ENCODE measurements at places on chromosomes 4 and X.

GRCh38 chr4:125838924-125839323, 524.2 kb downstream of the FAT4 start:
- DNase-seq, result peak; percentile 25

- DNase-seq, result peak; percentile 91
Observed at GRCh38 chr4:40840985-40841571, 91.3 kb downstream of the NSUN7 start.

DNA sequence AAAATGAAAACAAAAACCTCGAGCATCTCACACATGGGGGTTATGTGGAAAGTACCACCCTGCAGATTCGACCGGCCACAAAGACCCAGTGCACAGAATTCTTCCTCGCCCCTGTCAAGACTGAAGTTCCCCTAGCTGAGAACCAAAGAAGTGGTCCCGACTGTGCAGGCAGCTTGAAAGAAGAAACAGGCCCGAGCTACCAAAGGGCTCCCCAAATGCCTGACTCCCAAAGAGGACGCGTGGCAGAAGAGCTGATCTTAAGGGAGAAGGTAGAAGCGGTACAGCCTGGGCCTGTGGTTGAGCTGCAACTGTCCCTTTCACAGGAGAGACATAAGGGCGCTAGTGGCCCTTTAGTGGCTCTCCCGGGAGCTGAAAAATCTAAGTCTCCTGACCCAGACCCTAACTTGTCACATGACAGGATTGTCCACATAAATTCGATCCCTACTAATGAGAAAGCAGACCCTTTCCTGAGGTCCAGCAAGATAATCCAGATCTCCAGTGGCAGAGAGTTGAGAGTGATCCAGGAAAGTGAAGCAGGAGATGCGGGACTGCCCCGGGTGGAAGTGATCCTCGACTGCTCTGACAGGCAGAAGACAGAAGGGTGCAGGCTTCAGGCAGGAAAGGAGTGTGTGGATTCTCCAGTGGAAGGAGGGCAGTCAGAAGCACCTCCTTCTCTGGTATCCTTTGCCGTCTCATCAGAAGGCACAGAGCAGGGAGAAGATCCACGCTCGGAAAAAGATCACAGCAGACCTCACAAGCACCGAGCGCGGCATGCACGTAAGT, 108.8 kb upstream of the MYOZ2 start:
- no peak for DNase-seq

- no peak for DNase-seq
Observed at GRCh38 chr4:137116144-137116543, 416.1 kb downstream of the PCDH18 start.

DNA sequence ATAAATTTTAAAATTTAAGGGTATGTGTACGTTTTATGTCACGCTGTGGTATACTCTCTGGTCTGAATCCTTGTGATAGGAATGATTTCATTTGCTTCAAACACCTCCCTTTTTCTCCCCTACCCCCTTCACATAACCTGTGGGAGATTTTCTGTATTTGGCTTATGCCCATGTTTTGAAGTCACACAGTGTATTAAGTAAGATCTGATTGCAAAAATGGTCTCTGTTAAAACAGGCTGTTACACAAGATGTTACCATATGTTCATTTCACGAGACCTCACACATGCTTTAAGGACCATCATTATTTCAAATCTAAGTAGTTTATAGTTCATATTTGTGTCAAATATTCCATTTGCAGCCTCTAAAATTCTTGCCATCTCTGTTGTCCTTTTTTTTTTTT, 63.5 kb downstream of the TMEM131L start:
- no peak for DNase-seq

GRCh38 chr4:478373-478772, 20.6 kb downstream of the ZNF721 start:
- no peak for DNase-seq

DNA sequence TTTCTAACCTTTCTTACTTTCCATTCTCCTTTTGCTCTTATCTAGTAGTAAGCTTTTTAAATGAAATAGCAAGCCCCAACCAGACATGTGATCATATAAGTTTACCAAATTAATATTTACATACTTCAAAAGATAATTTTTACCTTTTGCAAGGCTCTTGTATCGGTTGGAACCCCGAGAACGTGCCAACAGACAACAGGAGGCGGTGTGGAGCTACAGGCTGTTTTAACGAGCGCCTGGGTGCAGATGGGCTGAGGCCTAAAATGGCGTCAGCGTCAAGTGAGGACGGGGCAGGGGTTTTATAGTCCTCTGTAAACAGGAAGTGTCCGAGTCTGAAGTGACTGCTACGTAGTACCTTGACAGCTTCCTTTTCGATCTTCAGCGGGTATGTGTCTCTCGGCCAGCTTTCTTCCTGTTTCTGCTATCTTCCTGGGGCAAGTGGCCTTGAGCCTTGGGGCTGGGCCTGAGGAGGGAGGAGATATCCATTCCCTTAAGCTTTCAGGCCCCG, 342.7 kb downstream of the GALNTL6 start:
- DNase-seq, result no peak

DNA sequence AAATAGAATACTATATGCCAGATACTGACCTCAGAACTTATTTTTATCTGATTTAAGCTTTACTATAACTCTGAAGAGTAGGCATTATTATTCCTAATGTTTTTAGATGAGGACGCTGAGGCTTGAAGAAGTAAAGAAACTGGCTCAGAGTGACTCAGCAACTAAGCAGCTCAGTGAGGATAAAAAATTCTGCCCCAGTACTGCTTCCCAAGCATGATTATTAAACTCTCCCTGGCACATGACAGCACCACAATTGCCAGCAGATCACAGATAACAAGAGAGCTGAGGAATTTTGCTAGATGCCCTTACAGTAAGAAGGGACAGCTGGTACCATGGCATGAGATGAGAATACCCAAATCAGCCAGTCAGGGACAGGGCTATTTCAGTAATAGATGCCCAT, 219.4 kb downstream of the NKX6-1 start:
- no peak for DNase-seq

DNA sequence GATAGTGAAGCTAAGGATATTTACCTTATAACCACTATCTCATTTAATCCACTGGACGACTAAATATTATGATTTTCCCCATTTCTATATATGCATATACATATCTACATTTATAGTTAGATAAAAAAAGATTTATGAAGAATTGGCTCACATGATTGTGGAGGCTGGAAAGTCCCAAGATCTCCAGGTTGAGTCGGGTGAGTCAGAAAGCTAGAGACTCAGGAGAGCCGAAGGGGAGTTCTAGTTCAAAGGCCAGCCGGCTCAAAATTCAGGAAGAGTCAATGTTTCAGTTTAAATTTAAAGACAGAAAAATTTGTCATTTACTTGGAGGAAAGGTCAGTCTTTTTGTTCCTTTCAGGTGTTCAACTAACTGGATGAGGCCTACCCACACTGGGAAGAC, 158.2 kb upstream of the CPEB2 start:
- DNase-seq, result no peak

DNA sequence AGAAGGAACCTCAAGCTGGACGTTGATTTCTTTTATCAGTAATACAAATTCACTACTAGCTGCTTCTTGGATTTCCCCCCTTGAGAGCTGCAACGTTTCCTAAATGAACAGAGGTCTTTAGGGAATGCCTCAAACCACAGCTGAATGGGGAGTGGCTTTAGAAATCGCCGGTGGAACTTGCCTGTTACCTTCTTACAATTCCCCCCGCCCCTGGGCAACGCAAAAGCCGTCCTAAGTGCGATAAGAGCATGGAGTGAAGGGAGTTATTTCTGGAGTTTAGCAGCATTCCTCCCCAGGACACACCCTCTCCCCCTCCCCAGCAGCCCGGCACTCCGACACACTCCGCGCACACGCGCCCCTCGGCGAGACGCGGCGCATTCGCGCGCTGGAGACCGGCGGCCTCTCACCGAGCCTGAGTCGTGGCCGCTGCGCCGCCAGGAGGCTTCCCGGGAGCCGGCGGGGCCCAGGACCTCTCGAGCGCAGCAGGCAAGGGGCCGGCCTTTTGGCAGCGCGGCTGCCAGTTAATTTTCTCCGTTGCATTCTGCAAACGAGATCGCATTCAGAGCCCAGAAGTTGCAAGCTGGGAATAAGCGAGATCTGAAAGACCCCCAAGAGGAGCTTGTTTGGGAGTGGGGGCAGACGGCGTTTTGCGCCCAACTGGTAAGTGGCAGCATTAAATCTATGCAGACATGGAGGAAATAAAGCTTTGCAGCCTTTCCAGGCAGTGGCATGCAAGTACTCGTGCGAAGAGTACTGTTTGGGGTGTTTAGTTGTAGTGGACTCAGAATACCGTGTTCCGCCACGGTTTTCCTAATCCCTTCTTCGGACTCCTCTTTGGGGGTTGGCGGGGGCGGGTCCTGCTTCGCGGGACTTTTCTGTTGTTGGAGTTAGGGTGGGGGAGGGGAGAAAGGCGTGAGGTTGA, 134.7 kb downstream of the PALLD start:
- DNase-seq, result no peak

DNA sequence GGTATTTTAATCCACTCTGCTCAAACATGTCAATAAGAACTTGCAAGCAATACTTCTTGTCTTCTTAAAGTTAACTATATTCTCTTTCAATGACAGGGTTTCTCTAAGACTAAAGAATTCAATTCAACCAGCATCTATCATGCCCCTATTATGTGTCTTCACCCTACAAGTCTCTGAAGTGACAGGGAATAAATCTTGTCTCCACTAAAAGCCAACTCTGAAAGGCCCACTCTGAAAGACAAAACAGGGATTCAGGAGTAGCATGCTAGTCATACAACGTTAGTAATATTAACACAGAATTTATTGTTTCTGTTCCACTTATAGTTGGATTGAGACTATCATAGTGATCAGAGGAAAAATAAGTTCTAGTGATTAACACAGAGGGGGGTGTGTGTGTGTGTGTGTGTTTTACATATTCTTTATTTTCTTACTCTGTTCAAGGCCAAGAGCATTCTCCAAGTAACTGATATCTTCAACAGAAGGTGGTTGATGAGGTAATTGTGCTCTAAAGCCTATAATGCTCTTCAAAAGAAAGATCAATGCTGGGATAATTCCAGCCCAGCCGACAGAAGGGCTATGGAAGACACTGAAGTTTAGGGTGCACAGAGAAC, 122.4 kb upstream of the DCLK2 start:
- DNase-seq, result no peak

- DNase-seq, result no peak
Observed at GRCh38 chr4:122635205-122635604, 14.3 kb upstream of the IL21 start.

- no peak for DNase-seq
Observed at GRCh38 chrX:11580789-11581188, 84.9 kb downstream of the ARHGAP6 start.

GRCh38 chr4:97646997-97647396, 496.3 kb downstream of the STPG2 start:
- DNase-seq, result no peak

GRCh38 chr4:66575008-66575696, 904.9 kb upstream of the EPHA5 start:
- DNase-seq, result no peak

- no peak for DNase-seq
Observed at GRCh38 chrX:45505214-45505613, 304.5 kb upstream of the DIPK2B start.

- no peak for DNase-seq
Observed at GRCh38 chr4:83358410-83358809, 23.8 kb upstream of the HPSE start.

DNA sequence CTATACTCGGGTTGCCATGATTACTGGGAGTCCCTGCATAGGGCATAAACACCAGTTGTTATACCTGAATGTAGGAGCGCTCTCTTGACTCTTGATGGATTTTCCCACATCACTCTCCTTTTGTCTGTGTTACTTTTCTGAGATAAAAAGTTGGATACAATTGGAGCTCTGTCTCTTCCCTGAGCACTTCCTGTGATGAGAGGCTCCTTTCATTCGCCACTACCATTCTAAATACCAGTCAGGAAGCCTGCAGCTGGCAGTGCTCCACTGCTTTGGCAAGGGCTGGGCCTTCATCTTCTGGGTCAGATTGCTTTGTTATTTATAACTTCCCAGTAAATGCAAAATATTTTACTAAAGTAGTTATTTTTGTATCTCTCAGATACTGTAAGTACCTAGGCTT, 13.9 kb downstream of the TCEANC start:
- peak; percentile 91 for DNase-seq

DNA sequence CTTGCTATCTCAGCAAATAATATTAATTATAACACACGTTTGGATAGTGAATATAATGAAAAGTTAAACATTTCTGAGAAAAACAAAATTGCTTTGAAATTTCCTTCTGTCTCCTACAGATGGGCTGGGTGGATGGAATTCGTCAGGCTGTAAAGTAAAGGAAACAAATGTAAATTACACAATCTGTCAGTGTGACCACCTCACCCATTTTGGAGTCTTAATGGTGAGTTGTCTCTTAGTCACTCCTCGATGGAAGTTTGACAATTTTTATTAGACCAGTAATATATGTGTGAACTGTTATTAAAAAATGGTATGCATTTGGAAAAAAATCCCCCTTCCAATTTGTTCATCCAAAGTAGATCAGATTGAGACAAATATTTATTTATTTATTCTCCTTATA, 92.5 kb upstream of the BRS3 start:
- DNase-seq, result no peak

GRCh38 chrX:30572004-30572403, 5.6 kb downstream of the TASL start:
- no peak for DNase-seq

DNA sequence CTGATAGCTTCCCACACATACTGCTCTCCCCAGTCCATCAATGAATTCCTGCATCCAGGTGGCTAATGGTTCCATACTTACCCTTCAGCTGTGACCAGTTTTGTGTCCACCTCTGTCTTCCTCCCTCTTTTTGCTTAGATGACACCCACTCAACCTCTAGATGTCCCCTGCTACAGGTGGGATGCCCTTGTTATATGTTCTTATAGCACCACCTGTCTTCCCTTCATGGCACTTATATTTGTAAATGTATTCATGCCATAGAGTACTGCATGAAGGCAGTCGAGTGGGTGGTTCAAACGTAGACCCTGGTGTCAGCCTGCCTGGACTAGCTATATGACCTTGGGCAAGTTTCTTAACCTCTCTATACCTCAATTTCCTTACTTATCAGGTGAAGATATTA, 6.5 kb upstream of the USP46 start:
- no peak for DNase-seq

DNA sequence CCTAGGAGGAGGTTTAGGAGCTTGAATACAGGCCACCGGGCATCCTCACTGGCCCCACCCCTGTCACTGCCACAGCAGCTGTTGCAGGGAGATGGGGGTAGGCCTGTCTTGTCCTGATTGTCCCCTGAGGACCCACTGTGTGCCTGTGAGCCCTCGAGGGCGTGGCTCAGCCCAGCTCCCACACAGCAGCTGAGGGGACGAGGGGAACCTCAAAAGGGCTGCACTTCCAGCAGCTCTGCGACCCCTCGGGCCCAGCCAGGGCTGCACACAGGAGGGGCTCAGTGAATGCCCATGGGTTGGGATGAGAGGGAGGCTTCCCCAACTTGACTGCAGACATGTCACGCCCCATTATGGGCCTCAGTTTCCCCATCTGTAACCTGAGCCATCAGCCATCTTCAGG, 225.9 kb downstream of the AFAP1 start:
- no peak for DNase-seq

- peak; percentile 64 for DNase-seq
Observed at GRCh38 chr4:47668810-47669408, 169.0 kb downstream of the CORIN start.

Data from pons (tissue), 1 donor.